Ascending aorta (tissue), 2 donors: ENCODE measurements at places on chromosomes 6 and 20. TPM values are rescaled to one million over a fixed set of nuclear protein-coding genes. Genes with fewer than 3 reads are reported as not detected.
A peak's percentile ranks its signal among the peaks of the same experiment; 100 is the strongest.

- H3K36me3 ChIP-seq, result no peaks in the 10 kb centered on the region
- H3K27ac ChIP-seq, result no peak overlapping the region
- no peak for DNase-seq
- H3K4me1 ChIP-seq, result peaks cover 45% of the 10 kb centered on the region
Observed at GRCh38 chr20:49682278-49682677, 31.4 kb downstream of the B4GALT5 start.

GRCh38 chr6:123875784-123876183 lies 72.1 kb downstream of the NKAIN2 start:
- no peak overlapping the region for H3K27ac ChIP-seq
- DNase-seq, result no peak
- no peaks in the 10 kb centered on the region for H3K36me3 ChIP-seq
- no peaks in the 10 kb centered on the region for H3K27me3 ChIP-seq

GRCh38 chr6:169701311-169701953 lies 397 bp downstream of the WDR27 start:
- peak overlapping the region; percentile 83 for H3K4me3 ChIP-seq
- H3K27ac ChIP-seq, result peak overlapping the region; percentile 99
- H3K36me3 ChIP-seq, result no peaks in the 10 kb centered on the region
- no peaks in the 10 kb centered on the region for H3K27me3 ChIP-seq
- peaks cover 16% of the 10 kb centered on the region for H3K4me1 ChIP-seq
- no peak for DNase-seq

DNA sequence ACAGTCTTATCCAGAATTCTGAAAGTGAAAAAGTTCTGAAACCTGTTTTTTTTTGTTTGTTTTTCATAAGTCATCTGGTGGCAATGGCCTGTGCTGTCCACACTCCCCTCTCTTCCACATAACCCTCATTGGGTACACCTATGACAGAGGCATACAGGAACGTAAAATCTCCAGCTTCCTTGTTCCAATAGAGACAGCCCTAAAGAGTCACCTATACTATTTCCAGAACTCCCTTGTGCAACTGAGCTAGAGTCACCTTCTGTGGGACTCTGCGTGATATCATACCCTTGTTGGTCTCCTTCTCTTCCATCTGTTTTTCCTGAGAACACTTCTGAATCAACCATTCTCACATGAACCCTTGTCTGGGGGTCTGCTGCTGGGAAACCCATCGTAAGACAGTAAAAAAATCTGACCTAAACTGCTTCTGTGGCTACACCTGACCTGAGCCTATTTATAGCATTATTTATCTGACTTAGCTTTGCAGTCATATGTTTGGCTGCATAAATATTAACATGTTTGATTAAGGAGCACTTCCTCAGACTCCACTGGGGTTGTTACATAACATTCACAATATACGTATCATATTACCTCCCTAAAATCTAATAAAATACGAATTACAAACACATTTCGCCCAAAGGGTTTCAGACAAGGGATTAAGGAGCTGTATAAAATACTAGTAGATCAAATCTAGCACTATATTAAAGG lies 151.9 kb downstream of the PTPRT start:
- no peak for DNase-seq
- H3K27ac ChIP-seq, result no peak overlapping the region
- no peaks in the 10 kb centered on the region for H3K36me3 ChIP-seq
- no peaks in the 10 kb centered on the region for H3K4me1 ChIP-seq
- no peak overlapping the region for H3K4me3 ChIP-seq

ID1 gene
- 3,326 TPM for total RNA-seq

MROH8 gene
- not detected for total RNA-seq

DNA sequence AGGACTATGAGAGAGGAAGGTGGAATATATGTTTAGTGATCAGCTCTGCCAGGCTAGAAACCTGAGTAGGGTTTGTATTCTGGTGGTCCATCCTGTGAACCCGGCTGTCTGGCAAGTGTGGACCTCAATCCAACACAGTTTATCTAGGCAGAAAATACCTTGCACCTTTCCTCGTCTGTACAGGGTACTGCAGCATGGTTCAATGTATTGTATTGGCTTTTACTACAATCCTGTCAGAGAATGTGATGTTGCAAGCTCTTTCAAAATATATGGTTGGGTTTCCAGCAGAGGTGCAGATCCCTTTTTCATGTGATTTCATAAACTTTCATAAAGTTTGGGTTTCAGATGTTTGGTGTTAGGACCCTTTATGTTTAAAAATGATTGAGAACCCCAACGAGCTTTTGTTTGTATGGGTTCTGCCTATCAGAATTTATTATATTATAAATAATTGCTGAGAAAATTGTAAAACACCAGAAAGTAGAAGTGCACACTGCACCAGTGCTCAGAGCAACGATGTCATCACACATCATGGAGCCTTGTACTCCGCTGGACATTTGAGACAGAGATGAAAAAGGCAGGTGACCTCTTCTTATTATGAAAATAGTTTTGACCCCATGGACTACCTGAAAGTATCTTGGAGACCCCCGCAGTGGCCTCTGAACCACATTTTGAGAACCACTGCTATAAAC lies 106.6 kb downstream of the RTN4IP1 start:
- no peak overlapping the region for H3K4me3 ChIP-seq
- H3K27me3 ChIP-seq, result no peaks in the 10 kb centered on the region
- H3K4me1 ChIP-seq, result no peaks in the 10 kb centered on the region
- no peaks in the 10 kb centered on the region for H3K36me3 ChIP-seq
- DNase-seq, result no peak

DNA sequence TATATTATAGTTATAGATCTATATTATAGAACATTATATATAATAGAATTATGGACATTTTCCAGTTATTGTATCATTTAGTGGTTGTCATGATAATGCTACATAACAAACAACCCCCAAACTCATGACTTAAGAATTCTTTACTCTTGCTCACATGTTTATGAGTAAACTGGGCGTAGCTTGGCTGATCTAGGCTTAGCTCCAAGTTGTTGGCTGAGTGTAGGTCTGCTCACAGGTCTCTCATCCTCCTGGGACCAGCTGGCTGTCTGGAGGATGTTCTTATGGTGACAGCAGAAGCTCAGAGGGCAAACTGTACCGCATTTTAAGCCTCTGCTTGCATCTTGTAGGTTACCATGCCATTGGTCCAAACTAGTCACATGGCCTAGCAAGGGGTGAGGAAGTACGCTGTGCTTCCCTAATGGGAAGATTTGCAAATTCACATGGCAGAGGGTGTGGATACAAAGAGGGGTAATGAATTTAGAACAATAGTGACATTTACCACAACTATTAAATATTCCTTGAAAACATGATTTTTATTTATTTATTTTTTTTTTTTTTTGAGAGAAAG lies 34.2 kb downstream of the ARHGAP40 start:
- no peaks in the 10 kb centered on the region for H3K36me3 ChIP-seq
- H3K27me3 ChIP-seq, result no peaks in the 10 kb centered on the region

DNA sequence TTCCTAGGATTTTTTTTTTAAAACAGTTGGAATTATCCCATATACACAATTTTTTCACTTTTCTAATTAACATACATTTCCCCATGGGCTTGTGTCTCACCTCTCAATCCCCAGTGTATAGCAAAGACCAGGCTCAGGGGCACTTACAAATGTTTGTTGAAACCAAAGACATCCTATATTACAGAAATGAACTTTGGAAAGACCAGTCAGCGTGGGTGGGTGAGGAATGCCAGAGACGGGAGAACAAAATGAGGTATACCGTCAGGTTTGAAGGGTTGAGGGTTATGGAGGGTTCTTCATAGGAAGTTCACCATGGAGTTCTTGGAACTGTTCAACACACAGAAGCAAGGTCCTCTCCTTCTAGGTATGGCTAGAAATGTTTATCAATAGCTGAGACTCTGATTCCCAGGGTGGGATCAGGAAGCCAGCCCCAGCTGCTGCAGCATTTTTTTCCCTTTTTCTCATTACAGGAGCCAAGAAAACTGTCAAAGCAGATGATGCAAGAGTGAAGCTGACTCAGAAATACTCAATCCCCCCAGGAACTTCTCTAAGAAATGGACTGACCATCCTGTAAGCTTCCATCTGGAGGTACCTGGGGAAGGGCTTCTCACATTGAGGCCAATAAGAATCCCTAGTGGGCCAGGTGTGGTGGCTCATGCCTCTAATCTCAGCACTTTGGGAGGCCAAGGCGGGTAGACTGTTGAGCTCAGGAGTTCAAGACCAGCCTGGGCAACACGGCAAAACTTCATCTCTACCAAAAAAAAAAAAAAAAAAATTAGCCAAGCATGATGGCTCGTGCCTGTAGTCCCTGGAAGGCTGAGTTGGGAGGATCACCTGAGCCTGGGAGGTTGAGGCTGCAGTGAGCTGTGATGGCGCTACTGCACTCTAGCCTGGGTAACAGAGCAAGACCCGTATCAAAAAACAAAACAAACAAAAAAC lies 15.9 kb upstream of the TBC1D20 start:
- H3K27ac ChIP-seq, result no peak overlapping the region
- peaks cover 7% of the 10 kb centered on the region for H3K4me1 ChIP-seq
- peaks cover 5% of the 10 kb centered on the region for H3K36me3 ChIP-seq
- H3K4me3 ChIP-seq, result no peak overlapping the region
- H3K27me3 ChIP-seq, result no peaks in the 10 kb centered on the region

DNA sequence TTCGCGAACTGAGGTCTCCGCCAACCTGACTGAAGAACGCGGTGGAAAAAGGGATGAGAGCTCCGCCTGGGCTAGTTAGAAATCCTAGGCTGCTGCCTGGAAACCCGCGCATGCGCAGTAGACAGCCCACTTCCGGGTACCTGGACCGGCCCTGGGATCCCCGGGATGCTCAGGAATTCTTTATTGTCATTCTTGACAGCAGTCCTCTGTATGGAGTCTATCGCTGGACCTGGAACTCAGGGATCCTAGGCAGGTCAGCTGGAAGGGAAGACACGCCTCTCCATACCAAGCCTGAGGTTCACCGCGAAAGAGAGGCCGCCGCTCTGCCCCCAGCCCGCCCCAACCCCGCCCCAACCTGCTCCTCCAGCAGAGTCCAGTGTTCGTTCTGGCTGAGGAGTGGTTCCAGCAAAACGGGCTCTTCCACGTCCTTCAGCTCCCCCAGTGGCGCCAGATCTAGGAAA lies 1379.2 kb upstream of the DEFB115 start:
- H3K4me1 ChIP-seq, result no peaks in the 10 kb centered on the region
- H3K4me3 ChIP-seq, result no peak overlapping the region
- H3K27ac ChIP-seq, result no peak overlapping the region
- no peaks in the 10 kb centered on the region for H3K27me3 ChIP-seq

DNA sequence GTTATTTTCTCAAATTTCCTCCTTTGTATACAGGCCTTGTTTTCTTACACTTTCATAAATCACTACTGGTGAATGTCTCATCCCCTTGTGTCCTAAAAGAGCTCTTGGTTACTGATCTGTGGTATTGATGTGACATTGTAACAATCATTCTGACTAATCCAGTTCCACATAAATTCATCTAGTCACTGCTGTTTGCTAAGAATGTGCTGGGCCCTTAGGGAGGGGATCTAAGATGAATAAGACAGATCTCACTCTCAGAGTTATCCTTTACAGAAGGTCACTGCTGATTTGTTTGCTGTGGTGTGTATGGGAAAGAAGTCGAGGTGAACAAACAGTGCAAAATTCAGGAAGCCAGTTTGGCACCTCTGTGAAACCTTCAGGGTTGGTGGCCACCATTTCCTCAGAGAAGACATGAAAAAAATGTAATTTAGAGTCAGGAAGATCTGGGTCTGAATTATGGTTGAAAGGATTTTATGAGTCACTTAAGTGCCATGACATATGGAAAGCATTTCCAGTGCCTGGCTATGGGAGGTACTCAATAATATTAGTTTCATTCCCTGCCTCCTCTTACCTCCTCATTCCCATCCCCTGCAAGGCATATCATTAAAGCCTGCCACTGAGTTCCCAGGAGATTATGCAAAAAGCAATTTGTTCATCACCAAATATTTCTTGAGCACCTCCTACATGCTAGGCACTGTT lies 121.8 kb downstream of the COL9A1 start:
- no peak overlapping the region for H3K27ac ChIP-seq
- H3K4me1 ChIP-seq, result no peaks in the 10 kb centered on the region
- DNase-seq, result no peak
- no peak overlapping the region for H3K4me3 ChIP-seq

EDN1 gene
- total RNA-seq, result 27.8 TPM

DNA sequence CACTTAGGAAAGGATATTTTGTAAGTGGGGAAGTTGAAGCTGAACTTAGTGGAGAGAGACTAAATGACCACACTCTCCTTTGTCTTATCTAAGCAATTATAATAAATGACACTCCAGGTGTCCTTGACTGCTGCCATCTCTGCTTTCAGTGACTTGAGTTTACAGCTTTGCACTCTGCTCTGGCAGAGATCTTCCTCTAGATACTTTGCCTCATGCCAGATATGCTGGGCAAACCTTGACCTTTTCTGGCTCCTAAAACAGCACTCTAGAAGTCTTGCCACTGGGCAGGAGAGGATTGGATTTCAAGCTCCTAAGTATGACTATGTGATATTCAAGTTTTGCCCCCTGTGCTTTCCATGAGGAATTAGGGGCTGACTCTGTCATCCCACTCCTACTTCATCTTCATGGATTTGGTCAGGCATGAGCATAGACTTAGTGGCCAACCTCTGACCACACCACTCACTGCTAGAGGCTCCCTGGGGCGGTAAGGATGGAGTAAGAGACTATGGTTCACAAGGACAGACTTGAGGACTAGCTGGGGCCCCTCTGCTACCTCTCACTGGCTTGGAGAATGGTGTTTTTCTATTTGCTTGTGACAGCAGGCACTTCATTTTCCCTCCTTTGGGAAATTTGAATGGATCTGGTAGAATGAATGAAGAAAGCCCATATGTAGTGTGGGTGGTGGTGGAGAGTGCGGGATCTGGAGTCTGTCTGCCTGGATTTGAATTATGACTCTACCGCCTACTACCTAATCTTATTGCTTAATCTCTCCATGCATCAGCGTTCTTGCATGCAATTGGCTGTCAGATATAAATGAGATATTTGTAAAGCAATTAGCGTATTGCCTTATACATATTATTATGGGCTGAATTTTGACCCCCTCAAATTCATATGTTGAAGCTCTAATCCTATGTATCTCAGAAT lies 191.4 kb downstream of the REV3L start:
- no peaks in the 10 kb centered on the region for H3K27me3 ChIP-seq
- H3K27ac ChIP-seq, result no peak overlapping the region
- H3K36me3 ChIP-seq, result no peaks in the 10 kb centered on the region
- no peaks in the 10 kb centered on the region for H3K4me1 ChIP-seq
- no peak for DNase-seq
- H3K4me3 ChIP-seq, result no peak overlapping the region

POU3F2 gene
- not detected for total RNA-seq

C6orf58 gene
- not detected for total RNA-seq

DNA sequence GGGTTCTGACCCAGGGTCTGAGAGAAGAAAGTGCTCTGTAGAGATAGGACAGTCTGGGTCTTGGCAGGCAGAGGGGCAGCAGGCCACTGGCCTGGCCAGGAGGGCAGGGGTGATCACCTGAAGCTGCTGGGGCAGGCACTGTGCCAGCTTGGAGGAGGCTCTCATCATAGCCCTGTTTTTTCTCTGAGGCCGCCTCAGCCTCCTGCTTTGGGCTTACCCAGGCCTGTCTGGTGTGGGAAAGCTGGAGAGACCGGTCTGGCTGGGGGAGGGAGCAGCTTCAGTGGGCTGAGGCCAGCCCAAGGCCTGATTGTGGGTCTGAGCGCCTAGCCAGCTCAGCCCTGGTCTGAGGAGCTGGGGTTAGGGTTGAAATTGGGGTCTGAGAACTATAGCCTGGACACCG lies 3.9 kb downstream of the LPIN3 start:
- no peak overlapping the region for H3K27ac ChIP-seq
- H3K36me3 ChIP-seq, result peaks cover 34% of the 10 kb centered on the region
- DNase-seq, result no peak
- peaks cover 9% of the 10 kb centered on the region for H3K4me1 ChIP-seq
